H9 (cell line): ENCODE measurements at places on chromosomes 12 and 14.

- H3K36me3 ChIP-seq = no peaks in the 10 kb centered on the region; the same call in 2 of the 3 replicates
- no peaks in the 10 kb centered on the region; the same call in 1 of the 2 replicates for H3K4me1 ChIP-seq
- H3K27ac ChIP-seq = no peak overlapping the region
- no peak for DNase-seq
- H3K4me3 ChIP-seq = no peak overlapping the region
- H3K27me3 ChIP-seq = 0 out of 2 replicates have a peak, but pooled peaks cover 2% of the 10 kb centered on the region
Observed at GRCh38 chr12:49364989-49365388, 2.3 kb upstream of the SPATS2 start.

- no peaks in the 10 kb centered on the region for H3K27me3 ChIP-seq
- no peaks in the 10 kb centered on the region for H3K4me1 ChIP-seq
- DNase-seq = no peak
- no peaks in the 10 kb centered on the region for H3K36me3 ChIP-seq
- no peak overlapping the region for H3K4me3 ChIP-seq
Observed at GRCh38 chr14:25904446-25904845, 693.4 kb downstream of the NOVA1 start.

DNA sequence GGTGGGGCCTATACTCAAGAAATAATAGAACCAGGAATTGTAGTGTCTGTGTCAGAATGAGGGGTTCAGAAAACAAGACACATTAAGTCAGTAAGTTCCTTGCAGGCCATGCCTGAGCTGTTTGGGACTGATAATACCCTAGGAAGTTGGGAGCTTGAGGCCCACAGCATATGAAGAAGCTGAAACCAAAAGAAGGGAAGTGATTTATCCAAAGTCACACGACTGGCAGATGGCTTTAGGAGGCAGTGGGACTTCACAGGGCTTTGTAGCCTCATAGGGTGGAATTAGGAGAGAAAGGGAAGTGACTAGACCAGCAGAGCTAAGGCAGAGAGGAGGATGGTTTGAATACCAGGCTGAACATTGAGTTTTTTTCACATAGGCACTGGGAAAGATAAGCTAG is 56.6 kb upstream of the SRSF5 start:
- H3K27me3 ChIP-seq = no peaks in the 10 kb centered on the region
- H3K4me3 ChIP-seq = no peak overlapping the region
- H3K4me1 ChIP-seq = peaks cover 5% of the 10 kb centered on the region; the same call in 1 of the 2 replicates
- no peak overlapping the region for H3K27ac ChIP-seq
- no peaks in the 10 kb centered on the region for H3K36me3 ChIP-seq

DNA sequence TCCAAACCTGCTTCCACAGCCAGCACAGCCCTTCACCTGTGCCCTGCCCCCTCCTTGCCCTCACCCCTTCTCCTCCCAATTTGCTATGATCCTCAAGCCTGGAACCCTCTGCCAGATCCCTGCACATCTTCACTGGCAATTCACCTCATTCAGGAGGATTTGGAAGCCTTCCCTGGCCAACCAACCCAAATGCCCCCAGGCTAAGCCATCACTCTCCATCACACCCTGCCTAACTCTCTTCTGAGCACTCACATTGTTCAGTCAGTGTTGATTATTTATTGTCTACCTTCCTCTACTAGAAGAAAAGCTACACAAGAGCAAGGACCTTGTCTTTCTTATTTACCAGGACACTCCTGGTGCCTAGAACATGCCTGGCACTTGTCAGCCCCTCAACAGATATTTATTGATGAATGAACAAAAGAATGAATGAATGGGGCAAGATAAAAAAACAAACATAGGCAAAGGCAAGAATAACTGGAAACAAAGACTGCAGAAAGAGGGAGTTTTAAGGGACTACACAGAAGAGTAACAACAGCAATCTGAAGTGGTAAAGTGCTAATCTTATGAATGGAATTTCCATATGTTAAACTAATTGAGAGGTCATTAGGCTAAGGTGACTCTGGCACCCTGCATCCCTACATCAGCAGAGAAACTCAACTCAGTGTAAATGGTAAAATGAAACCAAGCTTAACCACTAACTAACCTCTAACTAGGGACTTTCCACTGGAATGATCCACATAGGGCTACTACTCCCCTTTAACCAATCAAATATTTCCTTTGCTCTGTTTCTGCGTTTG is 33.4 kb downstream of the TMTC1 start:
- no peak for DNase-seq
- no peak overlapping the region for H3K4me3 ChIP-seq
- H3K4me1 ChIP-seq = no peaks in the 10 kb centered on the region

DNA sequence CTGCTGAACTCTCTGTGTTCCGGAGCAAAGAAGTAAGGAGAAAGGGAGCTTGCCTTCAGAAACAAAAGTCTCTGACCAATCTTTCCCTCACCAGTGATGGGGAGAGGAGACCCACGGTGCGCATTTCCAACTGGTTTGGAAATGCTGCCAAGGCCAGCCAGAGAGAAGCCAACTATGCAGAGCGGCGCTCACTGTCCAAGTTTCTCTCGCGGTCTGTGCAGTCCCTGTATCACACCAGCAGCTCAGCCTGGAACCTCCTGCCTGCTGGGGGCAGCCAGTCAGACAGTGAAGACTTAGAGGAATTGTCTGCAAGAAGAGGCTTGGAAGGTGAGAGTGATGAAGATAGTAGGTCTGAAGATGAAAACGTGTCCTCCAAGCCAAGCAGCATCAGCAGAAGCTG is 206.2 kb downstream of the NAV3 start:
- no peaks in the 10 kb centered on the region for H3K36me3 ChIP-seq
- no peaks in the 10 kb centered on the region for H3K27me3 ChIP-seq
- no peak overlapping the region for H3K4me3 ChIP-seq

- H3K27ac ChIP-seq = no peak overlapping the region
- no peak overlapping the region for H3K4me3 ChIP-seq
- H3K36me3 ChIP-seq = peaks cover 53% of the 10 kb centered on the region
- H3K27me3 ChIP-seq = no peaks in the 10 kb centered on the region
Observed at GRCh38 chr14:94042433-94043091, 16.4 kb downstream of the OTUB2 start.

- peaks cover 3% of the 10 kb centered on the region; the same call in 1 of the 2 replicates for H3K4me1 ChIP-seq
- H3K27me3 ChIP-seq = no peaks in the 10 kb centered on the region
- H3K4me3 ChIP-seq = no peak overlapping the region
- no peak overlapping the region for H3K27ac ChIP-seq
Observed at GRCh38 chr14:31057701-31058364, 31.7 kb upstream of the STRN3 start.

- no peaks in the 10 kb centered on the region for H3K27me3 ChIP-seq
- no peak for DNase-seq
- no peak overlapping the region for H3K4me3 ChIP-seq
- no peak overlapping the region for H3K27ac ChIP-seq
- H3K36me3 ChIP-seq = no peaks in the 10 kb centered on the region
Observed at GRCh38 chr12:14948672-14949071, 10.3 kb upstream of the ERP27 start.

- H3K4me1 ChIP-seq = no peaks in the 10 kb centered on the region
- H3K4me3 ChIP-seq = no peak overlapping the region
- no peaks in the 10 kb centered on the region for H3K27me3 ChIP-seq
- no peak for DNase-seq
Observed at GRCh38 chr14:44970907-44971306, 8.9 kb downstream of the TOGARAM1 start.

DNA sequence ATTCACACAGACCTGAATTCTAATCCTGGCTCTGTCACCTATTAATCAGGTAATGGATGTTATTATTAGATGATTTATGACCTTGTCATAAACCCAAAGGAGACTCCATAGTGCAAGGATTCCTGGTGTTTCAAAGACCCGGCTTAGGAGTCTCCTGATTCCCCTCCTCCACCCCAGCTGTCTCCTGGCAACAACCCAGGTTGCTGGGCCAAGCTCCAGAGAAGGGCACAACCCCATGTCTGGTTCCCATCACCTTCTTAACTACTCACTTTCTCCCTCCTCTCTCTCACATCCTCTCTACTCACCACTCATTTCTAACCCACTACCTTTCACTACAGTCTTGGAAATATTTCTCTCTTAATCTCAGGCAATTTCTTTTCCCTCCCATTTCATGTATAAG is 41.6 kb downstream of the RHOJ start:
- H3K4me3 ChIP-seq = no peak overlapping the region; the same call in 2 of the 3 replicates
- no peak for DNase-seq
- no peaks in the 10 kb centered on the region; the same call in 2 of the 3 replicates for H3K36me3 ChIP-seq
- no peaks in the 10 kb centered on the region for H3K4me1 ChIP-seq
- H3K27me3 ChIP-seq = no peaks in the 10 kb centered on the region

GRCh38 chr14:93347850-93348249 is 868 bp downstream of the COX8C start:
- no peak overlapping the region for H3K4me3 ChIP-seq
- no peak for DNase-seq
- no peaks in the 10 kb centered on the region for H3K27me3 ChIP-seq
- peaks cover 7% of the 10 kb centered on the region for H3K36me3 ChIP-seq

- no peak overlapping the region for H3K4me3 ChIP-seq
- H3K27me3 ChIP-seq = no peaks in the 10 kb centered on the region
- no peak overlapping the region for H3K27ac ChIP-seq
- no peaks in the 10 kb centered on the region for H3K4me1 ChIP-seq
Observed at GRCh38 chr12:101743724-101744472, 4.6 kb upstream of the SYCP3 start.

GRCh38 chr12:102638777-102639176 is 158.4 kb upstream of the IGF1 start:
- H3K27me3 ChIP-seq = no peaks in the 10 kb centered on the region
- no peak for DNase-seq
- no peak overlapping the region for H3K27ac ChIP-seq
- H3K4me3 ChIP-seq = no peak overlapping the region

DNA sequence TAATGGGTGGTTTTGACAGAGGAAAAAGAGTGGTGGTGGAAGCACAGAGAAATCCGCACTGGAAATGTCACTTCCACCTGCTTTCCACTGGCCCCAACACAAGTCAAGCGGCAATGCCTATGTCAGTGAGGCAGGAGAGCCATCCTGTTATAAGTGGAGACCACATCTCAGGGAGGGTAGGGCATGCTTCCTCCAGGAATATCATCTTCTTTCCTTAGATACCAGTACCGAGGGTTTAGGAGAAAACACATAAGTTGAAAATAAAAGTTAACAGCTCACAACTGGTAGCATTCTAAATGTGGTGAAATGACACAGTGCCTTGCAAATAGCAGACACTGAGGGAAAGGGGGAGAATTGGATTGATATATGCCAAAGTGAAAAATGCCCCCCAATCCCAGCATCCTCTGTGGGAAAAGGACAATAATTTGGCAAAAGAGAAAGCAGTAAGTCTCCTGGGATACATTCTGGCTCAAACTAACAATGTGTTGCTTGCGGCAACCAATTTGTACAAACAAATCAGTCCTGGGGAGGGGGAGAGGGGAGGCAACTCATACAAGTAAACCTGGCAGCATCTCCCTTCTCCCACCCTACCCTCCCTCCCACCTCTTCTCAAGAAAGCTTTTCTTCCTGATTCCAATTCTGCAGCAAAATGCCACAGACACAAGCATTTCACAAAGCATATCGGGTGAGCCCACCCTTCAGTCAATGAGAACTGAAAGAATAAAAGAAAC is 57.1 kb downstream of the STON2 start:
- H3K4me1 ChIP-seq = no peaks in the 10 kb centered on the region
- DNase-seq = no peak
- H3K27ac ChIP-seq = no peak overlapping the region
- no peaks in the 10 kb centered on the region for H3K36me3 ChIP-seq
- no peak overlapping the region for H3K4me3 ChIP-seq

DNA sequence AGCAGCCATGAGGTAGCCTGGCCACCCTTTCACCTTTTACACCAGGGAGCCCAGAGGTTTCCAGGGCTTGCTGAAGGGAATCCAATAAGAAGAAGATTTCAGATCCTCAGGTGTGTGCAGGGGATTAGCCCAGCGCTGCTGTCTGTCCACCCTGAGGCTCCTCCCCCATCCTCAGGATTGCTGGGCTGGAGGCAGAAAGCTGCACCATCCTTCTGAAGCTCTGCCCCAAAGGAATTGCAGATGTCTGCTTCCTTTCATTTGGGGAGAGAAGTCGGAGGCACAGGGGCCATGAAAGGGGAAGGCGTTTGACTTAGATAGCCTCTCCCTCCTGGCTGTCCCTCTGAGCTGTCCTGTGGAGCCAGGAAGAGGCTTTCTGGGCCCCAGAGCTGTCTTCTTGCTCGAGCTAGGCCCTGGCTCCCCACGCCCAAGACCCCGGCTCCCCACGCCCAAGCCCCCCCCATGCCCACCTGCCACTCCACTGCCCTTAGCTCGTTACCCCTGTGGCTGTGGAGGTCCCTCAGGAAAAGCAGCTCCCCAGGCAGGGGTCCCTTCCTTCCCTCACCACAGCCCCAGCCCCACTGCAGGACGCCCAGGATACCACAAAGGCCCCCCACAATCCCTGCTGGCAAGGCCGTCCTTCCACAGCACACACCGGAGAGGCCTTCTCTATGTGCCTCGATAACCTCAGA is 359.0 kb downstream of the CACNA1C start:
- no peaks in the 10 kb centered on the region for H3K36me3 ChIP-seq
- no peak overlapping the region for H3K27ac ChIP-seq
- peak; percentile 71 for DNase-seq

DNA sequence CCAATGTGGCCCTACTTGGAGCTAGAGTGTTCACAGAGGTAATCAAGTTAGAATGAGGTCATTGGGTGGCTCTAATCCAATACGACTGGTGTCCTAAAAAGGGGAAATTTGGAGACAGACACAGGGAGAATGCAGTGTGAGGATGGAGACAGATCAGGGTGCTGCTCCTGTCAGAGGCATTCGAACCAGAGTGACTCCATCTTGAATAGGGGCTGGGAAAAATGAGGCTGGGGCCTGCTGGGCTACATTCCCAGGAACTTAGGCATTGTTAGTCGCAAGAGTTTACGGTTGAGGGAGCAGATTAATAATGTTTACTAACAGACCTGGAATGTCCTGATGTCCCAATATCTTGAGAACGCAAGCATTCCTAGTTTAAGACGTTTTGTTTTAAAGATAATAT is 20.2 kb downstream of the TNFAIP2 start:
- no peak for DNase-seq
- H3K4me3 ChIP-seq = no peak overlapping the region
- H3K27me3 ChIP-seq = no peaks in the 10 kb centered on the region
- H3K27ac ChIP-seq = no peak overlapping the region

GRCh38 chr12:21545557-21545956 is 19.5 kb downstream of the SPX start:
- H3K36me3 ChIP-seq = no peaks in the 10 kb centered on the region
- H3K27ac ChIP-seq = no peak overlapping the region
- DNase-seq = no peak
- no peaks in the 10 kb centered on the region for H3K27me3 ChIP-seq

DNA sequence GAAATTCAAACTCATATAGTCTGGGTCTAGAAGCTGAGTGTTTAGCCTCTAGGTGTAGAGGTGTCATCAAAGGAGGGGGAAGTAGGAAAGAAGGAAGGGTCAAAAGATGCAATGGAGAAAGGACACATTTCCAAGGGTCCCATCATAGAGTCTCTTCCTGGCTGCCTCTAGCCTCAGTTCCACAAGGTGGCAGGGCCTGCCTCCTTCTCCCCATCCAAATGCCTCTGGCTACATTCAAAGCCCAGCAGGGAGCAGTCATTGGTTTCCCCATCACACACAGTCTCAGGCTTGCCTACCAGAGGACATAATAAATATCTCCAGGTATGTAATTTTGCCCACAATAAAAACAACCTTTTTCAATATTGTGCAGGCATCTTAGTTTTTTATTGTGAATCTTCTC is 2.1 kb upstream of the CCT2 start:
- DNase-seq = peak; percentile 83
- H3K4me1 ChIP-seq = no peaks in the 10 kb centered on the region
- no peak overlapping the region for H3K27ac ChIP-seq
- no peak overlapping the region for H3K4me3 ChIP-seq
- no peaks in the 10 kb centered on the region for H3K27me3 ChIP-seq
- H3K36me3 ChIP-seq = peaks cover 24% of the 10 kb centered on the region

GRCh38 chr12:74552201-74552600 is 14.6 kb downstream of the ATXN7L3B start:
- no peak overlapping the region for H3K4me3 ChIP-seq
- H3K27ac ChIP-seq = no peak overlapping the region
- H3K36me3 ChIP-seq = no peaks in the 10 kb centered on the region
- DNase-seq = no peak
- no peaks in the 10 kb centered on the region for H3K27me3 ChIP-seq
